Uterus (tissue), 4 donors: ENCODE measurements at places on chromosomes 5 and 9. TPM values are rescaled to one million over a fixed set of nuclear protein-coding genes. Genes with fewer than 3 reads are reported as not detected.

Gene C5
- 37.1 TPM for total RNA-seq

GRCh38 chr9:26159575-26160392 lies 481.5 kb upstream of the TUSC1 start:
- DNase-seq = no peak

GRCh38 chr9:96449523-96449844 lies 485 bp upstream of the HABP4 start:
- DNase-seq = no peak

Gene GFI1B
- 0.14 TPM for total RNA-seq

DNA sequence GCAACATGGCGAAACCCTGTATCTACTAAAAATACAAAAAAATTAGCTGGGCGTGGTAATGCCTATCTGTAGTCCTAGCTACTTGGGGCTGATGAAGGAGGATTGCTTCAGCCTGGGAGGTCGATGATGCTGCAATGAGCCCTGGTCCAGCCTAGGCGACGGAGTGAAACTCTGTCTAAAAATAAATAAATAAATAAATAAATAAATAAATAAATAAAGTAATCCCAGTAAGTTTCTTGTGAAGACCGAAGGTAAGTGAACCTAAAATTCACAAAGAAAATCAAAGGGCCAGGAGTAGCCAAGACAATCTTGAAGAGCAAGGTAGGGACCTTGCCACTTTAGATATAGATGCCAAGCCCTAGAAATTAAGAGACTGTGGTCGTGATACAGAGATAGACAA lies 68.1 kb upstream of the DHFR start:
- no peak for DNase-seq
